A549 (cell line): ENCODE measurements at places on chromosomes 1 and 21. TPM values are rescaled to one million over a fixed set of nuclear protein-coding genes. Genes with fewer than 3 reads are reported as not detected.

DNA sequence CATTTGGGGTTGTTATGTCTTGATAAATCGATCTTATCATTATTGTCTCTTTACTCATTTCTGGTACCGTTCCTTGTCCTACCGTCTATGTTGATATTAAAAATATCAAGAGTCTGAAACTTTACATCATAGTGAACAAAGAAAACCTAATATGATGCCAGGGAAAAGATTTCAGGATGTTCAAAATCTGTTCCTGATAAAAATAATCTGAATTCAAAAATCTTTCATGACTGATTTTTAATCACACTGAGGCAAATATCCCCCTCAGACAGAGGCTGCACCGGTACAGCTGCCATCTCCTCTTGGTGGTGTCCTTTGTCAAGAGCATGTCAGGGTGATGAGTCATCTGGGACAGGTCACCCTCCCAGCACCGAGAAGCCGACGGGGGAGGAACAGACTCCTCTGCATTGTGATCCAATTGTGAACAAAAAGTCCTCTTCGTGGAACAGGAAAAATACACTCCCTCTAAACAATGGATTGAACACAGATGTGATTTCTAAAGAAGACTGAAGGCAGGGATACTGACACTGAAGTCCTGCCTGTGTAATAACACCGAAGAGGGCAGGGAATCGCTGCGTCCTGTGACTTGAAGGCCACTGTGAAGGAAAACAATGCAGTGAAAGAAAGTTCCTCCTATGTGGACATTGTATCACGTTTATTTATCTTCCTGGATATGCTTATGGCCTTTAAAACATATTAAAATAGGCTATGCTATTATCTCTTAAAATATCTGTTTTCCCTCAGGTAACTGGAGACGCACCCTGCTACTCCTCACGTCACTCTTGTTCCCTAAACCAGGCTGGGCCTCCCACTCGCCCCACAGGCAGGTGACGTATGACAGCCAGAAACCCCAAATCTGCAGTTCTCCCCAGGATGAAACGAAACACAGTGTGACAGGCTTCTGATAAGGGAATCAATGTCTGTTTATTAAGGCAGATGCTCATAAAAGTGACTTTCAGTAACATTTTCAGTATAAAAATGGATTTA is 4.3 kb upstream of the SPATC1L start:
- DNase-seq, result peak; percentile 49

DNA sequence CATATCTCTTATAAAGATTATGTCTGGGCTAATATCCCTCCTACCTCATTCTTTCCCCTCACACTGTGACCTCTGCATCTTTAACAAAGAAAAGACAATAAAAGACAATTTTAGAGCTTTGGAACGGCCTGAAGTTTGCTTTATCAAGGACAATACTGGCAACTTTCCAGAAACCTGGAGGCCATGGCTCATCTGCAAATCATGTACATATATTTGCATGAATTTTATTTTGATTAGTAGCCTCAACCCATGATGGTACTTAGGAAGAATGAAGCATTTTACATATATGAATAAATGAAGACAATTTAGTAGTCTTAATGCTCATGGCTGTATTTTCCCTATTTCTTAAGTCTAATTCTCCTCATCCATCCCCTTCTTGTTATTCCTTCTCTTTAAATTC is 612.2 kb upstream of the CXADR start:
- no peak for DNase-seq

- peak; percentile 85 for DNase-seq
These were observed at the start of gene EXTL2 for GRCh38 chr1:100894603-100895539. TSS of gene EXTL2 (minus strand) at chr1:100894842. CDS start at chr1:100888757, 6,085 bp downstream.

- no peak for DNase-seq
These were observed 59.1 kb downstream of the RALGPS2 start for GRCh38 chr1:178784131-178784536.

GRCh38 chr1:116710420-116711262 is 43.1 kb upstream of the IGSF3 start:
- no peak for DNase-seq

- DNase-seq, result no peak
These were observed 10.8 kb upstream of the UBXN10 start for GRCh38 chr1:20174937-20175666.

GRCh38 chr1:194233069-194233468 is 1046.7 kb upstream of the B3GALT2 start:
- peak; percentile 3 for DNase-seq

DNA sequence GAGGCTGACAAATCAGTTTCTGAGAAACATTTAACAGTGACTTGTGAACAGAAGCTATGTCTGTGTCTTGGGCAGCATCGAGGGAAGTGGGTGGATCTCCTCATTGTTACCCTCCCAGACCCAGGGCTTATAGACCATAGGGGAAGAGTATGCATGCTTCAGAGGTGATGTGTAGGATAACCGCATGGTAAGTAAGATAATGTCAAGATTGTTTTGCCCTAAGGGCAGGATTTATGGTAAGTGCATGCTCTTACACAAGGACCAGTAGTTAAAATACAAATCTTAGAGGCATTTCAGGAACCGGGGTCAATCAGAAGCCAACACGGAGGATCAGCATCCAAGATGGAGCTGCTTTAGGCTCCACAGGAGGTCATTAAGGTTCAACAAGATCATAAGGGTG is 7.7 kb upstream of the PRMT2 start:
- no peak for DNase-seq

DNA sequence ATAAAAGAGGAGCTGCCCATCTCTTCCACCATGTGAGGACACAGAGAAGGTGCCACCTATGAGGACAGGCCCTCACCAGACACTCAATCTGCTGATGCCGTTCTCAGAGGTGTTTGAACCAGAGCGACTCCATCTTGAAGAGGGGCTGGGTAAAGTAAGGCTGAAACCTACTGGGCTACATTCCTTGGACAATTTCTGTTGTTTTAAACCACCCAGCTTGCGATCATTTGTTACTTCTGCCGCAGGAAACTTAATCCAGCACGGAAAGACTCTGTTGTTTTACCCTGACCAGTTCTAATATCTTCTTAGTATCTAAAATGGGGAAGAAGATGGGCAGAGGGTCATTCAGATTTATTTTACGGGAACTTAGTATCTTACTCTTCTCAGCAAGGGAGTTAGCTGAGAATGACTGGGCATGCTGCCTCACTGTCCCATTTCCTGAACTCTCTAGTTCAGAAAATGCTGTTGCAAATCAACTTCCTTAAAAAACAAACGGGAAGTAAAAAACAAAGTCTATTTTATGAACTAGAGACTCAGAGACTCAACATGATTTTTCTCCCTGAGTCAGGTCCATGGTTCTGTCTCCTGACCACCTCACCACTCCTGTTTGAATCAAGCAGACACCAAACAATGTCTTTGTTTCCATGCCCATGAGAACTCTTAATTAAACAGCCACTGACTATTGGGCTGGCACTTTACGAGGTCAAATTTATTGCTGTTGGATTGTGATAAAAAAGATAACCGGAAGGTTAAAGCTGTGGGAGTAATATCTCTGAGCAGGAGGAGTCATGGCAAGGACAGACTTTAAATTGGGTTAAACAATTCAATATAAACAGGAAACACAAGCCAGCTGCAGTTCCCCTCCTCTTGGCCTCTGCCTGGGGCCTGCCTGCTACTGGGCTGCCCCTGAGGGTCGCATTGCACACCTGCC is 23.8 kb upstream of the IFNAR1 start:
- DNase-seq, result no peak

DNA sequence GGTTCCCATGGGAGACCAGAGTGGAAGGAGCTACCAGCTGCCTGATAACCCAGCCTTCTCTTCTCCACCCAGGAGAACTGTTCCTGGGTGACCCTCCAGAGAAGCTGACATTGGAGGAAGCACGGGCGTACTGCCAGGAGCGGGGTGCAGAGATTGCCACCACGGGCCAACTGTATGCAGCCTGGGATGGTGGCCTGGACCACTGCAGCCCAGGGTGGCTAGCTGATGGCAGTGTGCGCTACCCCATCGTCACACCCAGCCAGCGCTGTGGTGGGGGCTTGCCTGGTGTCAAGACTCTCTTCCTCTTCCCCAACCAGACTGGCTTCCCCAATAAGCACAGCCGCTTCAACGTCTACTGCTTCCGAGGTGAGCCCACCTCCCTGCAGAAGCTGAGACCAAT is 6.6 kb downstream of the BCAN start:
- no peak for DNase-seq

- no peak for DNase-seq
These were observed 81.8 kb upstream of the WARS2 start for GRCh38 chr1:119222271-119222670.

- DNase-seq, result no peak
These were observed 27.8 kb upstream of the CACYBP start for GRCh38 chr1:174971902-174972301.

DNA sequence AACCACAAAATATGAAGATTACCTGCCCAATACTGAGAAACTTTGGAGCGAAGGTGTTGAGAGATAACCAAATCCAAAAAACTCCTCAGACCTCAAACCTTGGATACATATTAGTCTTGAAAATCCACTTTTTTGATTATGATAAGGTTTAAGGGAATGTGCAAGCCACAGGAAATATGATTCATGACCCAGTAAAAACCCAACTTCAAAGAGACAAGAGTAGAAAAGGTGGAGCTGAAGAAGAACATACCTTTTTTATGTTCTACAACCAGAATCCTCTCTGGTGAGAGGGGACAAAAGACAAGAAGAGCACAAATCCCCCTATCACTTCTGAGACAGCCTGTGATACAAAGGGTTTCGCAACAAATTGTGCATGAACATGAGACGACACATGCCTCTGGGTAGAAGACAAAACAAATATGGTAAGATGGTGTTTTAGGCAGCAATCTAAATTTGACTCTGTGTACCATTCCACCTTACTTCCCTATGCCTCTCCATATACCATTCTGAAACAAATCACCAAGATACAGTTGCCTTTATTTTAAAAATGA is 37.3 kb downstream of the COL24A1 start:
- DNase-seq, result no peak

GRCh38 chr1:43492826-43493225 is 37.9 kb upstream of the PTPRF start:
- DNase-seq, result no peak

DNA sequence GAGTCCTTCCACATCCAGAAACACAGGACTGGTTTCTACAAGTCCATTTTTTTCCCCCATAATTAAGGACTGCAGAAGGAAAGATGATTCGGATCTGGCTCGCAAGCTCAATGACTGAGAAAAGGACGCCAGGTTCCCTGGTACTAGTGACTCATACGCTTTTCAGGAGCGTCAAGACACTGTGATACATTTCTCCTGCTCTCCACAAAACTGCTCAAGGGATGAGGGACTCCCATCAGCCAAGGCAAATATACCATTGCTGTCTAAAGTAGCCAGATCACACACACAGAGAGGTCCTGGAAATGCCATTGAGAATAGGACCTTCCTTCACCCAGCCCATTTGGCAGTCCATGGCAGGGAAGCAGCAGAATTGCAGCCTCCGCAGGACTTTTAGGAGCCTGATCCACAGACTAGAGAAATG is 253.6 kb upstream of the IRF2BP2 start:
- DNase-seq, result no peak

DNA sequence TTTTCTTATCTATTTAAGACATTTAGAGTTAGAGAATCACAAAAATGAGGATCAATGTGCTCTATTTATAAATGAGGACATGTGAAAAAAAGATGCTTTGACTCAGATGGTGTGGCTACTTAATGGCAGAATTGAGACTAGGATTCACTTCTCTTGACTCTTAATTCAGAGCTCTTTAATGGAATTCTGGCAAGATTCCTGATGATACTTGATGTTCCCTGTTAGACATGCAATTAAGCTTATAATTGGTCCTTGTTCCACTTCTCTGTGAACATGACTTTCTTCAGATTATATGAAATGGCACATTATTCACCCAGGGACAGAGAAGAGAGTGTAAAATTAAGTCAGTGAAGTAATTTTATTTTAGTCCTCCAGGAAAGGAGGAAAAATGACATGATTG is 165.3 kb downstream of the LRRC7 start:
- no peak for DNase-seq

DNA sequence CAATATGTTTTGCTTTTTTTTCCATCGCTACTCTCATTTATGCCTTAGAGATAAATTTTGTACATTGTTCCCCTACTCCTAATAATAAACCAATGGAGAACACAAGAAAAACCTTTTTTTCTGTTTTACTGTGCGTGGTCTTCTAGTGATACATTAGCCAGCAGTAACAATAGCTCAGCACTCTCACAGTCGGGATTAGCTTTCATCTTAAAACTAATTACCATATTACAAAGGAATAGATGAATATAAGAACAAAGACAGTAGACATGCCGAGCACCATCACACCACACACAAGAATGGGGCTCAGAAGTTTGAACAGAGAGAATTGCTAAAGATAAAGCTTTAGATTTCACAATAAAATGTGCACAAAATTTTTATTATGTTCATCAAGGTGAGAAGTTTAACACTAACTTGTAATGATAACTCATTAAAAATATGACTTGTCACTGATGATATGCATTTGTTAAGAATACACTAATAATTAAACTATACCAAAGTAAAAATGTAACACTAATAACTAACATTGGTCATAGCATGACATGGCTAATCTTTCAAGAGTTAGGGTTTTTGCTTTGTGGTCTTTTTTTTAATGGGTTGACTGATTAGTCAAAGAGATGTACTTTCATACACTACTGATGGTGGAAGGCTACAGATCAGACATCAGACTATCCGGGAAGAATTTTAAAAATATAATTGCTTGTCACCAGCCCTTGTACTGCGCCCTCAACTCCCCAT is 61.8 kb downstream of the EXTL2 start:
- DNase-seq, result no peak

DNA sequence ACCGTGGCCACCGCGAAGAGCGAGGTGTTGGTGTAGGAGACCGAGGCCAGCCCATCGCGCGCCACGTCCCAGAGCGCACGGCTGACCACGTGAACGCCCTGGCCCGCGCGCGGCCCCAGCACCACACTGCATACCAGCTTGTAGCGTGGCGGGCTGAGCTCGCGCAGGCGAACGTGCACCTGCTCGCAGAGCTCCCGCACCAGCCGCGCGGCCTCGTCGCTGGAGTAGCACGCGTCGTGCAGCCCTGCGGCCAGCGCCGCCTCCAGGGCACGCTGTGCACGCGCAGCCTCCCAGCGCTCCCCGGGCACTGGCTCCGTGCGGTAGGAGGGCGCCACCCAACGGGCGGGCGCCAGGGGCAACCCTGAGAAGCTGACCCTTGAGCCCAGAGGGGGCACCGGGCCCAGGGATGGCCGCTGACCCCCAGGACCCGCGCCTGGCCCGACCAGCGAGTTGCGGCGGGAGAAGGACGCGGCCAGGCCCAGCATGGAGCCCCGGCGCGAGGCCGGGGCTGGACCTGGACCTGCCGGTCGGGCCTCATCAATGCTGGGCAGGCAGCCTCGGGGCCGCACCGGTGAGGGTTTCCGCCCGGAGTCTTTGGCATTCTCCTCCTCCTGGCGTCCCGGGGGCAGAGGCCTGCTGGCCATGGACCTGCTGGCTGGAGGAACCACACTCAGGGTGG is 987 bp downstream of the DYNLT4 start:
- no peak for DNase-seq

- no peak for DNase-seq
These were observed 76.3 kb downstream of the DRAM2 start for GRCh38 chr1:111063595-111063994.

GRCh38 chr1:112971006-112971405 is 15.0 kb upstream of the SLC16A1 start:
- no peak for DNase-seq

Gene CFH
- polyA plus RNA-seq, result 4.8 to 8.2 TPM (median 6.3 TPM) in 3 replicates

Gene CD53
- not detected in 3 replicates for polyA plus RNA-seq

Gene BARHL2
- polyA plus RNA-seq, result not detected in 3 replicates

Gene OR2L13
- polyA plus RNA-seq, result not detected in 3 replicates

Gene CD101
- 0.21 to 0.30 TPM (median 0.29 TPM) in 3 replicates for polyA plus RNA-seq

Gene BRDT
- polyA plus RNA-seq, result not detected in 3 replicates

Gene VSIG8
- polyA plus RNA-seq, result 0.05 to 0.09 TPM in 2 of 3 replicates, not detected in the other

Gene TTC34
- polyA plus RNA-seq, result 0.04 to 0.08 TPM (median 0.04 TPM) in 3 replicates

Gene NCSTN
- polyA plus RNA-seq, result 40.5 to 44.6 TPM (median 41.6 TPM) in 3 replicates

Gene SPRR2B
- polyA plus RNA-seq, result not detected in 3 replicates

Gene WNT3A
- not detected in 3 replicates for polyA plus RNA-seq

Gene HS2ST1
- 13.5 to 15.7 TPM (median 15.3 TPM) in 3 replicates for polyA plus RNA-seq
